CD4-positive, alpha-beta T cell treated with Interleukin-6 for 4 hours (primary cell): ENCODE measurements at places on chromosomes 1 and 21.

GRCh38 chr1:207454046-207454964, at the start of gene CR2:
Gene CR2 (plus strand): TSS chr1:207454328. CDS start chr1:207454419, 91 bp downstream.
- DNase-seq = peak; percentile 54

GRCh38 chr1:207309745-207310273, 11.7 kb upstream of the CD55 start:
- DNase-seq = no peak

DNA sequence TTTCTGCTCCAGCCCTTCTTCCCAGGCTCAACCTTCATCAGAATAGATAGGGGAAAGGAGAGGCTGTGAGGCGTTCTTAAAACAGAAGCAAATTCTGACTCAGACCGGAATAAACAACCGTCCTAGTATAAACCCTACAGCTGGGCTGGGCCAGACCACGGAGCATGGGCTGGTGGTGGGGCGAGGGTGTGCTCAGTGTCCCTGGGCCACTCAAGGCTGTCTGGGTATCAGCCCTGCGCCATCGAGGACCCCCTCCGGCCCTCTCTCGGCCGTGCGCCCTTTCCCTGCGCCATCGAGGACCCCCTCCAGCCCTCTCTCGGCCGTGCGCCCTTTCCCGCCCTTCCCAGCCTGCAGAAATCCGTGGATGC, 36.0 kb downstream of the CAPN2 start:
- peak; percentile 20 for DNase-seq

- DNase-seq = no peak
Observed at GRCh38 chr1:193019442-193020026, 39.6 kb downstream of the UCHL5 start.

GRCh38 chr1:52554756-52555155, 1.9 kb upstream of the TUT4 start:
- no peak for DNase-seq
